Cardiac muscle cell (in vitro differentiated cells and primary cell): ENCODE measurements at places on chromosomes 12 and 14.

DNA sequence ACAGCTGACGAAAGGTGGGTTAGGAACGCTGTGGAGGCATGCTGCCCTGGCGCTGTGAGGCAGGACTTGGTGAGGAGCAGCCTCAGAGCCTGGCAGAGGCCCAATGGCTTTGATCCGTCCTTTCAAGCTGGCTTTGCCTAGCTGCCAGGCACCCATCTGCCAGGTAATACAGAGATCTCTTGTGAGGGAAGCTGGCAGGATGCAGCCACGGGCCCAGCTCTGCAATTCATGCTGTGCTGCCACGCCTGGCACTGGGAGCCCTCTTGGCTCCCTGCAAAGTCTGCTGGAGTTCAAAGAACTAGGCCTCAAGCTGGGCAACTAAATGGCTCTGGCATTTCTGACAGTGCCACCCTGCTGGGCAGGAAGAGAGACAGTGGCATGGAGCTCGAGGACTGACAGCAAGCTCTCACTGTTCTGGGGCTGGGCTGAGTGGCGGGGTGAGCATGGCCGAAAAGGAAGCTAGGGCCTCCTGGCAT lies 18.7 kb downstream of the IQSEC3 start:
- peaks cover 29% of the 10 kb centered on the region for H3K27me3 ChIP-seq
- H3K27ac ChIP-seq = no peak overlapping the region
- DNase-seq = no peak
- H3K4me3 ChIP-seq = no peak overlapping the region
- H3K36me3 ChIP-seq = no peaks in the 10 kb centered on the region

GRCh38 chr12:15534322-15534721 lies 212.0 kb downstream of the PTPRO start:
- H3K4me3 ChIP-seq = no peak overlapping the region
- no peaks in the 10 kb centered on the region for H3K4me1 ChIP-seq
- no peak for DNase-seq

GRCh38 chr14:26199096-26199495 lies 398.7 kb downstream of the NOVA1 start:
- H3K27ac ChIP-seq = no peak overlapping the region
- H3K4me1 ChIP-seq = no peaks in the 10 kb centered on the region
- peaks cover 5% of the 10 kb centered on the region for H3K27me3 ChIP-seq
- DNase-seq = no peak

GRCh38 chr12:89552376-89552775 lies 26.5 kb upstream of the POC1B start:
- DNase-seq = no peak
- H3K27ac ChIP-seq = no peak overlapping the region
- H3K27me3 ChIP-seq = no peaks in the 10 kb centered on the region
- H3K4me3 ChIP-seq = no peak overlapping the region

DNA sequence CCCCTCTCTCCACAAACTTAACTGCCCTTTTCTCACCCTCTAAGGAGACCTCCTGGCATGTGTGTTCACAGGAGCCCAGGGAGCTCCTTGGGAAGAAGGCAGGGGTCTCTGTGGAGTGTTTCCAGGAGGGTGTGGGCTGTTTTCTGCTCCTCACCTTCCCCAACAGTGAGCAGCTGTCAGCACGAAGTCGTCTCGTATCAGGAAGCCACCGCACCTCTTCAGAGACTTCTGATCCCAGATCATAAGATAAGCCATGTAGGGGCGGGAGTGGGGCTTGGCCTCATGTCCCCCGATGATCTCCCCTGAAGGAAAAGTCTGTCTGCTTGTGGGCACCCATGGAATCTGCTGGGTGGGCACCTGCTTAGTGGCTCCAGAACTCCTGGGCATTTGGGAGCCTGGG lies 1.2 kb downstream of the GZMB start:
- H3K27ac ChIP-seq = no peak overlapping the region
- H3K4me3 ChIP-seq = no peak overlapping the region
- no peaks in the 10 kb centered on the region for H3K4me1 ChIP-seq
- no peak for DNase-seq
- H3K27me3 ChIP-seq = no peaks in the 10 kb centered on the region
- no peaks in the 10 kb centered on the region for H3K36me3 ChIP-seq

- H3K4me1 ChIP-seq = no peaks in the 10 kb centered on the region
- no peaks in the 10 kb centered on the region for H3K36me3 ChIP-seq
- no peak for DNase-seq
- H3K27ac ChIP-seq = no peak overlapping the region
These were observed 41.8 kb upstream of the SLC6A15 start for GRCh38 chr12:84954415-84954814.

DNA sequence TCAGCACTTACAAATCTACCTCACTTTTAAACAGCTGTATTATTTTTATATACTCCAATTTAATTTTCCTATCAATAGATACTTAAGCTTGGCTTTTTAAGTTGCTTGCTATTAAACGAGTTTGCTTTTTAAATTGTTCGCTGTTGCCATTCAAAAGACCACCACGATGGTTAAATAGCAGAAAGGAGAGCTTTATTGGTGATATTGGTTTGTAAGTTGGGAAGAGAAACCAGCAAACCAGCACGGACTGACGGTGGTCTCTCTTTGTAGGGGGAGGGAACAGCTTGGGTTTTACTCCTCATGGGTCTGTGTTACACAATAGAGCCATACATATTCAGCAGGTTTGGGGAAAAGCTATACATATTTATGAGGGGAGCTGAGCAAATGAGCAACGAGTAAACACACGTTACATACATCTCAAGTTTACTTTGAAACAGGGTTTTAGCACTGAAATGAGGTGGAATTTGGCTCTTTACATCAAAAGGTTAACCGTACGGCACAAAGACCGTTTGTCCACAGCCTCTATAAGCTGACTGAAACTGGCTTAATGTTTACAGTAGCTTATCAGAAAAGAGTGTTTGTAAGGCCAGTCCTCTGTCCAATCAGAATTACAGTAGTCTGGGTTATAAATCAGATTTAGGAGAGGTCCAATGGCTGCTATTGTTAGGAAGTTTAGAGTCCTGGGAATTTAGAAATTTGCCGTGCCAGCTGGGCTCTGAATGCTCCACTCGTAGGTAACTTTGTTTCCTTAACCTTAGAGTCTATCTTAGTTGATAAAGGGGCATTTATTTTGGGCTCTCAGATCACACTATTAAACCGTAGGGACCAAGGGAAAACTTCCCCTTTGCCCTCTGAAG lies 69.7 kb upstream of the DHRS4 start:
- no peak overlapping the region for H3K27ac ChIP-seq
- no peak for DNase-seq
- no peaks in the 10 kb centered on the region for H3K4me1 ChIP-seq
- no peaks in the 10 kb centered on the region for H3K27me3 ChIP-seq
- no peaks in the 10 kb centered on the region for H3K36me3 ChIP-seq

- no peaks in the 10 kb centered on the region for H3K4me1 ChIP-seq
- H3K27me3 ChIP-seq = no peaks in the 10 kb centered on the region
- H3K36me3 ChIP-seq = no peaks in the 10 kb centered on the region
- no peak overlapping the region for H3K4me3 ChIP-seq
- DNase-seq = no peak
- H3K27ac ChIP-seq = no peak overlapping the region
These were observed 250.8 kb upstream of the LRFN5 start for GRCh38 chr14:41355866-41356265.

- H3K27ac ChIP-seq = no peak overlapping the region
- H3K4me1 ChIP-seq = no peaks in the 10 kb centered on the region
- no peak for DNase-seq
- H3K27me3 ChIP-seq = no peaks in the 10 kb centered on the region
These were observed 448.5 kb downstream of the TMEM121 start for GRCh38 chr14:105974902-105975301.

- no peak overlapping the region for H3K27ac ChIP-seq
- no peak for DNase-seq
- no peaks in the 10 kb centered on the region for H3K36me3 ChIP-seq
- H3K27me3 ChIP-seq = no peaks in the 10 kb centered on the region
These were observed 71.8 kb upstream of the GZMB start for GRCh38 chr14:24705840-24706239.

DNA sequence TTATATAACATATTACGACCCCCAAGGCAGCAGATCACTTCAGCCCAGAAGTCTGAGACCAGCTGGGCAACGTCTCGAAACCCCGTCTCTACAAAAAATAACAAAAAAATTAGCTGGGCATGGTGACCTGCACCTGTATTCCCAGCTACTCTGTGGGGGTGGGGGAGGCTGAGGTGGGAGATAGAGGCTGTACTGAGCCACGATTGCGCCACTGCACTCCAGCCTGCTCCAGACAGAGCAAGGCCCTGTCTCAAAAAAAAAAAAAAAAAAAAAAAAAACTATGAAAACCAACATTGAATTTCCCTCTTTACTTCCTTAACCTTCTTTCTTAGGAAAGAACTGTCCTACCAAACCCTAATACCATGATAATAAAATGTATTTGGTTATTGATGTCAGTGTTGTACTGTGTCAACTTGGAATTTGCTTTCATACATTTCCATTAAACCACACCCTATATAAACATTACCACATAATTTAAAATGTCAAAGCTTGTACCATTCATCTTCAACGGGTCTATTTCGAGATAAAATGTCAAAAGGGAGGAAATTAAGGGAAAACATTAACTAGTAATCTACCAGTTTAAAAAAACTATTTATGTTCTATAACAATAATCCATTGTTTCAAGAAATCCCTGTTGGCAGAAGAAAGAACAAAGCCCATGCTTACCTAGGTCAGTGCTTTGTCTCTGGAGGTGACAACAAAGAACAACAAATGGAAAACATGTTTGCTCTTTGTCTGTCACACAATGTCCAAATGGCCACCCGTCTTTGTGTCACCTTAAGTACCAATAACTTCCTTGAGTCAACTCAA lies 17.4 kb downstream of the GALNT4 start:
- H3K27ac ChIP-seq = no peak overlapping the region
- no peak overlapping the region for H3K4me3 ChIP-seq
- H3K36me3 ChIP-seq = no peaks in the 10 kb centered on the region
- no peaks in the 10 kb centered on the region for H3K4me1 ChIP-seq
- H3K27me3 ChIP-seq = no peaks in the 10 kb centered on the region

GRCh38 chr12:8612629-8613028 lies at the start of gene AICDA:
TSS of gene AICDA (minus strand) at chr12:8612859. CDS start at chr12:8612767, 92 bp downstream.
- H3K4me3 ChIP-seq = no peak within 1 kb of the TSS
- no peaks in the 10 kb centered on the region for H3K36me3 ChIP-seq
- H3K27me3 ChIP-seq = no peaks in the 10 kb centered on the region
- H3K27ac ChIP-seq = no peak within 1 kb of the TSS

GRCh38 chr12:47249719-47250357 lies 170.1 kb upstream of the AMIGO2 start:
- no peak overlapping the region for H3K4me3 ChIP-seq
- H3K4me1 ChIP-seq = no peaks in the 10 kb centered on the region
- H3K36me3 ChIP-seq = no peaks in the 10 kb centered on the region
- no peak overlapping the region for H3K27ac ChIP-seq
- no peaks in the 10 kb centered on the region for H3K27me3 ChIP-seq
- DNase-seq = no peak

DNA sequence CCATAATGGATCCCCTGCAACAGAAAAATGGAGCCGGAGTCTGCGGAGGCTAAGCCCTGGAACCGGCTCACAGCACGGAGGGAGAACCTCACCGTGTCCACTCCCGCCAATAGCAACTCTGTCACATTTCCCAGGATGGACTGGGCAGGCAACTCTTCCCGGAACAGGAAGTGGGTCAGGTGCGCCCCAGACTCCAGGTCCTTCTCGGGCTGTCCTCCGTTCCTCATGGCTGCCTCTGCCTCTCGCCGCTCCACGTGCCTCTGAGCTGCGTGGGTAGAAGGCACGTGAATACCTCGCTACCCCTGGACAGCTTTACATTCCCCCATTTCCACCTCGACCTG lies 2.2 kb downstream of the CYP27B1 start:
- H3K4me3 ChIP-seq = no peak overlapping the region
- peaks cover 67% of the 10 kb centered on the region for H3K27me3 ChIP-seq
- no peaks in the 10 kb centered on the region for H3K36me3 ChIP-seq
- H3K27ac ChIP-seq = no peak overlapping the region

DNA sequence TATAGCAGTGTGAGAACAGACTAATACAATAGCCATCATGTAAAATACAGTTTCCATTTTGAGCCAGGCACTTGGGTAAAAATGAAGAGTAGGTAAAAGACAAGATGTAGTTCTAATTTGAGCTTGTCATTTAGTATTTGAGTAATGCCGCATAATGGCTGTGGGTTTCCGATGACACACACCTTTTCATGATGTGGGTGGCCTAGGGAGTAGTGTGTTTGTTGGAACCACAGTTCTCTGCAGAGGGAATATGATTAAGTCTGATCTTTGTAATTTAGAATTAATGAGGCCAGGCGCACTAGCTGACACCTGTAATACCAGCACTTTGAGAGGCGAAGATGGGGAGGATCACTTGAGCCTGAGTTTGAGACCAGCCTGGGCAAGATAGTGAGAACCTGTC lies 61.8 kb downstream of the RCOR1 start:
- no peak overlapping the region for H3K27ac ChIP-seq
- peaks cover 5% of the 10 kb centered on the region for H3K4me1 ChIP-seq
- H3K4me3 ChIP-seq = no peak overlapping the region
- no peaks in the 10 kb centered on the region for H3K27me3 ChIP-seq

GRCh38 chr14:92680781-92681650 lies 67.4 kb downstream of the LGMN start:
- no peak overlapping the region for H3K4me3 ChIP-seq
- peak; percentile 84 for DNase-seq
- no peaks in the 10 kb centered on the region for H3K36me3 ChIP-seq
- no peak overlapping the region for H3K27ac ChIP-seq
- no peaks in the 10 kb centered on the region for H3K27me3 ChIP-seq

DNA sequence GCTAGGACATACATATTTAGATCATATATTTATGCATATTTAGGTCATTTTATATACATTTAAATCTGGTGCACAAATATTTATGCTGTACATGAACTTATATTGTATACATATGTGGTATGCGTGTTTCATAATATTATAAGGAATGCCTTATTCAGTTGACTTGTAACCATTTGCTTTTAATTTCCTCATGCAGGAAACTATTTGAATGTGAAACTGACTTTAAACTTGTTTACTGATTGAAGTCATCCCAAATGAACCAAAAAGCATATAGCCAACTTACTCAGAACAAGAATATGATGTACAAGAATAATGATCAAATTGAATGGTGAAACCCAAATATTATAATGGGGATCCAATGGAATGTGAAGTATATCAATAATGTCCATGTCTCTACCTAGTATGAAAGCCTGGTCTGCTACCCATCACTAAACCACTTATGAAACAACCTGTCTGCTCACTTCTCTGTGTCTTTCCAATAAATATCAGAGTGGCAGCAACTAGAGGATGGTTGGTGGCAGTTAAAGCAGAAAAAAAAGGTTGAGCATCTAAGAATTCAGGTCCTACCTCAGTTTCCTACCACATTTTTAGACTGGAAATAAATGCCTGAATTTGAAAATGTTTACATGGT lies 38.3 kb downstream of the RPS6KA5 start:
- H3K4me1 ChIP-seq = peaks cover 14% of the 10 kb centered on the region
- no peak overlapping the region for H3K4me3 ChIP-seq
- DNase-seq = no peak
- H3K27me3 ChIP-seq = no peaks in the 10 kb centered on the region
- no peaks in the 10 kb centered on the region for H3K36me3 ChIP-seq
